ENCODE measurements at places on chromosomes 3 and 15. TPM values are rescaled to one million over a fixed set of nuclear protein-coding genes. Genes with fewer than 3 reads are reported as not detected.

GRCh38 chr3:184662187-184662586 is 49.7 kb downstream of the MAGEF1 start:
- DNase-seq = no peak

GRCh38 chr15:96959501-96959900 is 629.0 kb downstream of the NR2F2 start:
- DNase-seq = no peak

- DNase-seq = no peak
Observed at GRCh38 chr15:74258456-74259291, 22.5 kb downstream of the CCDC33 start.

- DNase-seq = no peak
Observed at GRCh38 chr3:191065181-191065805, 133.7 kb upstream of the OSTN start.

- DNase-seq = no peak
Observed at GRCh38 chr3:24365168-24365567, 129.5 kb downstream of the THRB start.

DNA sequence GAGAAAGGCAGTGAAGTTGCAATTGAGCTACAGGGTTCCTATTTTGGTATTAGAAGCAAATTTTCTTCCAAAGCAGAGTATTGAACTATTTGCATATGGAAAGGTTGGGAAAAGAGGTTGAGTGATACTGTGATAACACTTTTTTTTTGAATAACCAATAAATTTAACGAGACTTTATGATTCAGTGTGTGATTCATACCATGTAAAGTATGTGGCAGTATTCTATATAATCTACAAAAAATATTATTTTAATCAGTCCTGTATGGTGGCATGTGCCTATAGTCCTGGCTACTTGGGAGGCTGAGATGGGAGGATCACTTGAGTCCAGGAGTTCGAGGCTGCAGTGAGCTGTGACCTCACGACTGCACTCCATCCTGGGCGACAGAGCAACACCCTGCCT is 206.9 kb downstream of the BBX start:
- DNase-seq = no peak

SCG5 gene
- total RNA-seq = 3.0 TPM

PLCH1 gene
- 2.4 TPM for total RNA-seq

CPLX3 gene
- total RNA-seq = not detected

WDR53 gene
- 21.0 TPM for total RNA-seq

All from activated CD8-positive, alpha-beta T cell treated with anti-CD3 and anti-CD28 coated beads, Interleukin-2, amount 10 ng/mL, durations not matched to agents 7 days and 5 days (primary cell).